Stimulated activated CD4-positive, alpha-beta T cell treated with anti-CD3 and anti-CD28 coated beads, Interleukin-15, amount 100 ng/mL, for 48 hours (primary cell): ENCODE measurements at places on chromosomes 5 and 9.

DNA sequence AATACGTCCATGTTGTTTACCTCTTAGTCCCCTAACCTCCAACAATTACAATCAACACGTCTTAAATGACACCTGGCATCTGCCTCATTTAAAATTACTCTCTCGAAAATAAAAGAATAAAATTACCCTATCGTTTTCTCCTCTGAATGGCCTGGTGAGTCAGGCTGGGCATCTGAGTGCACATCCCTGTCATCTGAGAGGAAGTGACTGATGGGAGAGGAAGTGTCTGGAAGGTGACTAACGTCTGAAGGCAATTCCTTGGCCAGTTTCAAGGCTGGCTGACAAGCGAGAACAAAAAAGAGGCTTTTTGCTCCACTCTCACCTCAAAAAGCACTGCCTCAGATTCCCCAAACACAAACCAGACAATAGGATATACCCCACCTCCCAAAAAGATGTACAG lies 57.7 kb downstream of the MAPKAP1 start:
- DNase-seq, result peak; percentile 26

DNA sequence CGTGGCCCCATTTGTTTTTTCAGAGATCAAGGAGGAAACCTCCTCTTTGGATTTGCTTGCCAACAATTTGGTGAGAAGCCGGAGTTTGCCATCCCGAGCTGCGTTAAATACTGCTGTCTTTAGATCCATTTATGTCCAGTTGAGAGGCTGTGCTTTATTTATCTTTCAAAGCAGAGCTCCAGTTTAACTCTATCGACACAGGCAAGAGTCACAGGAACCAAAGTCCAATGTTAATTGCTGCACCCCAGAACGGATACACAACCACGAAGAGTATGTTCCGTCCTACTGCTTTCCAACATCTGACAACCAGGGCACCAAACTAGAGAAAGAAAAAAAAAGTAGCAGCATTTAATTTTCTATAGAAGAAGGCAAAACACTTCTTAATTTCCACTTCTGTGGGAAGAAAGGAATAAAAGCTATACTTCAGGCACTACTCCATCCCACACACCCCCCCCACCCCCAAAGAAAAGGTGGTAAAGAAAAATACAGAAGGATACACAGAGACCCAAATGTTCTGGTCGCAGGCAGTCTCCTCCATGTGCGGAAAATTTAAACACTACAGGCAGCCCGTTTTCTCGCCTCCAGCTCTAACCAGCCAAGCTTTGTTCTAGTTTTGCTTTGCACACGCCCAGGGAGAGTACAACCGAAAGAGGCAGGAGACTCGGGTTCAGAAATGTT lies 1.1 kb downstream of the FEM1C start:
- DNase-seq, result peak; percentile 25

- DNase-seq, result no peak
Measured at GRCh38 chr5:16144416-16144815, 35.2 kb downstream of the MARCHF11 start.

- DNase-seq, result no peak
Measured at GRCh38 chr9:108786322-108786721, 69.5 kb downstream of the ACTL7B start.

- DNase-seq, result peak; percentile 14
Measured at GRCh38 chr9:74887041-74887980, at the start of gene TRPM6. Gene TRPM6, minus strand, starts transcription at chr9:74887921. Its CDS starts 65 bp downstream, at chr9:74887856.

DNA sequence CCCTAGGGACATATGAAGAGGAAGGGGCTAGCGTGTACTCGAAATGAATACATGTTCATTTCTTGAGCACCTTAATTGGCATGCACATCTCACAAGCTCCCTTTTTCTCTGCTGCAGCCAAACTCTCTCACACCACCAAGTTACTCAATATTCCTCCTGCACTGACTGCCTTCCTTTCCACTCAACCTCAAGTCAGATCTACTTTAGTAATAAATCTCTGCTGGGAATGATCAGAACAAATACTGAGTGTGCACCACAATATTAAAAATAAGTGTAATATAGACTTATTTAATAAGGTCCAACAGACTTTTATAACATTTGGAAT lies 995.8 kb upstream of the WWC1 start:
- no peak for DNase-seq

- no peak for DNase-seq
Measured at GRCh38 chr5:165559645-165560044, 2054.2 kb downstream of the MAT2B start.

DNA sequence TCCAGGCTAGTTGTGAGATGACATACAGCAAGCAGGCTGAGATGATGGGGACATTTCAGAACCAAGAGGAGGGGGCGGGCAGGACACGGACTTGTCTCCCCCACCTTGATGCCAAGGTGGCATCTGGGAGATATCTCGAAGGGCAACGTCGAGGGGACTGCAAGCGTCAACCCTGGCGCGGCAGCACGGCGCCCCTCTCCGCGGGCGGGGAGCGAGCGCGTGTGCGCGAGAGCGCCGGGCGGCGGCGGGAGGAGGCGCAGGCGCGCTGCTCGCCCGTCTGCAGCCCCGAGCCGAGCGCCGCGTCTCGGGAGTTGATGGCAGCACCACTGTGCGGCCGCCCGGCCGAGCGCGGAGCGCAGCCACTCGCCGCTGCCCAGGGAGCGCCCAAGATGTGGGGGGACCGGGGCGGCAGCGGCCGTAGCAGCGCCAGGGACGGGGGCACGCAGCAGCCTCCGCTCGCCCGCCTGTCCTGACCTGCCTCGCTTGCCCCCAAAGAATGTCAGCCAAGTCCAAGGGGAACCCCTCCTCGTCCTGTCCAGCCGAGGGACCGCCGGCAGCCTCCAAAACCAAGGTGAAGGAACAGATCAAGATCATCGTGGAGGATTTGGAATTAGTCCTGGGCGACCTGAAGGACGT lies at the start of gene PRR16:
PRR16 (plus strand) TSS at position 310 of the 636 bp plus-strand sequence.
- DNase-seq, result no peak

DNA sequence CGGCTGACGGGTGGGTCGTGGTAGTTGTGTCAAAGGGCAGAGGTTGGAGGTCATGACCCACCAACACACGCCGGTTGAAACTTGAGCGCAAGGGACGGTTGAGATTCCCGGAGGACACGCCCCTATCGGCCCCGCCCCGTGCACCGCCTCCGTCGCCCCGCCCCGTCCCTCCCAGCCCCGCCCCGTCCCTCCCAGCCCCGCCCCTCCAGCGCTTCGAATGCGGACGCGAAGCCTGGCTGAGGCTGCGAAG lies 226 bp upstream of the RANBP17 start:
- no peak for DNase-seq

- no peak for DNase-seq
Measured at GRCh38 chr9:114290561-114290986, 32.3 kb upstream of the ORM1 start.

- no peak for DNase-seq
Measured at GRCh38 chr5:142152384-142152732, 43.8 kb downstream of the NDFIP1 start.
